ENCODE measurements at places on chromosomes 3 and 15.

- DNase-seq = no peak
Observed at GRCh38 chr3:128488991-128489673, 3.9 kb downstream of the GATA2 start.

GRCh38 chr3:97692389-97692788, 72.2 kb upstream of the ARL6 start:
- DNase-seq = no peak

DNA sequence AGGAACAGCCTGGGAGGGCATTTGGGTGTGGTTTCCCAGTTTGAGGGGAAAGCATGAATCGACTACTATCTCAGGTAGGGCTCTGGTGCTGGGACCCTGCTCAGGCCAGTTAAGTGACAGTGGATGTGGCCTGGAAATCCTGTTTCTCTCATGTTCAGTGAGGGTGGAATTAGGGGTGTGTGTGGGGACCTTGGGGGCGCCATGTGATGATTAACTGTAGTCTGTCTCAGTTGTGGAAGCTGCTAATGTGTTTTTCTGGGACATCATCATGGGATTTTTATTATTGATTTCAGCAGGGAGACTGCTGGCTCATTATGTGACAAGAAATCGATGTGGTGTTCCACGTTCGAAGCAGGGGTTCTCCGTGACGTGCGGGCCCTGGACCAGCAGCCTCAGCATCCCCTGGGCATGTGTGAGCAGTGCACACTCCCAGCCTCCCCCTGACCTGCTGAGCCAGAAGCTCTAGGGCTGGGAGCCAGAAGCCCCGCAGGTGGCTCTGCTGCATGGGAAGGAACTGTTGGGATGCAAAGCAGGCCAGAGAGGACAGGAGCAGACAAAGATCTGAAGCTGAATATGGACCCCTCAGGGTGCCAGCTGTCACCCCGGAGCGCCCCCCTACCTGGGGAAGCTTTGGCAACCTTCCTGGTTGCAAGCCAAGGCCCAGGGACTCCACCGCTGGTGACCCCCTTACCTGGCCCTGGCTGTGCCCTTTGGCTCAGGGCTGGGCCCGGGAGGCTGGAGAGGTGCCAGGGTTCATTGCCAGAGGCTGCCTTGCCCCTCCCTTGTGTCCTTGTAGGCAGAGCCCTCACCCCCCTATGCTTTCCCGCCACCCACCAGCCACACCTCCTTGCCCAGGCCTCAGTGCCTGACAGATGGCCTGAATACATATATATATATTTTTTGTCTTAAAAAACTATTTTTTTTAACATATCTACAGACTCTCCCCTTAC, 149.8 kb downstream of the APBA2 start:
- DNase-seq = no peak

- DNase-seq = no peak
Observed at GRCh38 chr3:47578119-47578632, 489 bp downstream of the CSPG5 start.

- DNase-seq = no peak
Observed at GRCh38 chr3:111980716-111981456, 2.1 kb downstream of the ABHD10 start.
